ENCODE measurements at places on chromosomes 6 and 20.

DNA sequence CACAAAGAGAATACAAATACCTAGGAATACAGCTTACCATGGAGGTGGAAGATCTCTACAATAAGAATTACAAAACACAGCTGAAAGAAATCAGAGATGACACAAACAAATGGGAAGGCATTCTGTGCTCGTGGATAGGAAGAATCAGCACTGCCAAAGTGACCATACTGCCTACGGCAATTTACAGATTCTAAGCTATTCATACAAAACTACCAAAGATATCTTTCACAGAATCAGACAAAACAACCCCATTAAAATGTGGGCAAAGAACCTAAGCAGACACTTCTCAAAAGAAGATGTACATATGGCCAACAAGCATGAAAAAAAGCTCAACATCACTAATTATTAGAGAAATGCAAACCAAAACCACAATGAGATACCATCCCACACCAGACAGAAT lies 133.2 kb upstream of the SSTR4 start:
- no peak for DNase-seq

DNA sequence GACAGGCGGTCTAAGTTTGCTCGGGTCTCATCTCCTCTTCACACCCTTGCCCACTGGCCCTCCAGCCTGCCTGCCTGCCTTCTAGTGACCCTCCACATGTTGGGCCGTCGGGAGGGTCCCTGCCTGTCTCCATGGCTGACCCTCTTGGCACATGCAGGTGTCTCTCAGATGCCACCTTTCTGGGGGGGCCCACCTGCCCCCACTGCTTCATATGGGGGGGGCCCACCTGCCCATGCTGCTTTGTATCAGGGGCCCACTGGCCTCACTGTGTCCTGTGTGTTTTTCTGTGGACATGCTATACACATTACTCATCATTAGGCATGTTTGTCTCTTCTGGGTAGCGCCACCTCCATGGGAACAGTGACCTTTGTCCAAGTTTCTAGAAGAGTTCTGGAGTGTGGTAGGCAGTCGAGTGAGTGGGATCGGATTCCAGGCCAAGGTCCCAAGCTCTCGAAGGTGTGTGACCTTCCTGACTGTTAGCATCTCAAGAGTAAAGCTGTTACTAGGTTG lies 40.4 kb upstream of the KIF25 start:
- no peak for DNase-seq

GRCh38 chr6:147546501-147547368 lies 38.2 kb downstream of the SAMD5 start:
- DNase-seq = no peak

- DNase-seq = no peak
These were observed 109.7 kb downstream of the DST start for GRCh38 chr6:56532766-56533551.

GRCh38 chr20:21555470-21556120 lies 41.7 kb upstream of the NKX2-2 start:
- DNase-seq = no peak

- DNase-seq = peak; percentile 32
These were observed 156.6 kb downstream of the NFATC2 start for GRCh38 chr20:51385646-51386530.

- DNase-seq = no peak
These were observed 61.5 kb upstream of the STXBP5 start for GRCh38 chr6:147142684-147143245.

- DNase-seq = no peak
These were observed 67.2 kb downstream of the YTHDF1 start for GRCh38 chr20:63148696-63149095.

GRCh38 chr20:47677635-47678453 lies 107.4 kb downstream of the SULF2 start:
- peak; percentile 53 for DNase-seq

DNA sequence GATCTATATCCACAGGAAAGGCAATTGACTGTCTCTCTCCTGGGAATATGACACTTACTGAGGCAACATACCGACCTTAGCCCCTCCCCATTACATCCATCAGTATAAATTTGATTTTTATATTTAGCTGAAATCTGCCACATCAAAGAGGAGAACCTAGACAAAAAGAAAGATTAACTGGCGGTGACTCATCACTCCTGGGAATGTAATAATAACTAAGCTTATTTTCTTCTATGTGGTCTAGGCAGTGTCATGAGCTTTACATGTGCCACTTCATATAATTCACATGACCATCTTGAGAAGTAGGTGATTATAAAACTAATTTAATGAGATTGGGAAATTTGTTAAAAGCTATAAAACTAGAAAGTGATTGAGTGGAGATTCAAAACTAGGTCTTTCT lies 520.0 kb upstream of the HS3ST5 start:
- DNase-seq = no peak

All from activated CD4-positive, alpha-beta T cell treated with anti-CD3 and anti-CD28 coated beads, Interleukin-2, amount 50 U/mL, for 1 hour (primary cell).